ENCODE measurements at places on chromosomes 3 and 15. TPM values are rescaled to one million over a fixed set of nuclear protein-coding genes. Genes with fewer than 3 reads are reported as not detected.

The SH2D7 gene
- total RNA-seq = not detected

The SIAH2 gene
- total RNA-seq = 323 TPM

The FBXL2 gene
- not detected for total RNA-seq

The USP4 gene
- 31.7 TPM for total RNA-seq

The PLXND1 gene
- total RNA-seq = 0.52 TPM

The SLC2A2 gene
- not detected for total RNA-seq

The ITGB5 gene
- 0.86 TPM for total RNA-seq

The SCN11A gene
- total RNA-seq = 0.07 TPM

The CELSR3 gene
- 7.0 TPM for total RNA-seq

The OXTR gene
- 4.1 TPM for total RNA-seq

The EFCC1 gene
- total RNA-seq = not detected

The KLHL40 gene
- total RNA-seq = not detected

The LMAN1L gene
- 4.3 TPM for total RNA-seq

The PLS1 gene
- 1.4 TPM for total RNA-seq

The ZNF662 gene
- not detected for total RNA-seq

The PROS1 gene
- 1.3 TPM for total RNA-seq

The GHRL gene
- total RNA-seq = 1.1 TPM

The OR5H14 gene
- not detected for total RNA-seq

The MUC20 gene
- 0.22 TPM for total RNA-seq

The PTX3 gene
- total RNA-seq = not detected

The EID1 gene
- 86.7 TPM for total RNA-seq

All from Karpas-422 (cell line).